ENCODE measurements at places on chromosomes 16 and 17.

- DNase-seq = no peak
Measured at GRCh38 chr17:45022655-45023339, 28.6 kb downstream of the DCAKD start.

- no peak for DNase-seq
Measured at GRCh38 chr17:40349477-40349894, 15.1 kb downstream of the GJD3 start.

DNA sequence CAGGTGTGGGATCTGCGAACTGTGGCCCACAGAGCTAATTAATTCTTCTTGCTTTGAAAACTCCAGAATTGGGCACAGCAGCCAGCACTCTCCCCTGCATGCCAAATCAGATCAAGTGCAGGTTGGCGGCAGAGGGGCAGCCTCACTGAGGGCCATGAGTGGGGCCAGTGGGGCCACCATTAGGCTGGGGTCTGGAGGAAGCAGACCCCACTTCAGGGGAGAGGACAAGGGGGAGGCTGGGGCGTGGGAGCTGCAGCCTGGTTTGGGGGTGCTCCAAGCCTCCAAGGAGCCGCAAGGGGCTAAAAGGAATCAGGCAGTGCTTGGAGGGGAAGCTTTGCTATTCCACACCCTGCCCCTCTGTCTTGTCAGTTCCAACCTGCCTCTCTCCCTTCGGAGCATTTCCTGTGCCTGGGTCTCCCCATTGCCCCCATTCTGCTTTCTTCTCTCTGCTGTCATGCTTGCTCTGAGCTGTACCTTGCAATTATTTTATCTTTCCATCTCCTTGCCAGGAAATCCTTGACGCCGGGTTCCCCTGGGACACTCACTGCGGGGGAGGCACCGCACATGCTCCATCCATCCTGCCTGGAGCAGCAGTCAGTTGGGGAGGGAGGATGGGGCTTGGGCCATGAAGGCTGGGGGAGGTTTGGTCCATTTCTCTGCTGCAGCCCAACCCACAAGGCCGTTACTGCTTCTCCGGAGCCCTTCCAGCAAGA is 3.3 kb upstream of the ABCC3 start:
- no peak for DNase-seq

GRCh38 chr16:65773301-65773874 is 593.1 kb upstream of the CDH5 start:
- no peak for DNase-seq

GRCh38 chr16:55849536-55849935 is 16.6 kb upstream of the CES1 start:
- no peak for DNase-seq

GRCh38 chr17:68777856-68778694 is 176.9 kb upstream of the FAM20A start:
- no peak for DNase-seq

DNA sequence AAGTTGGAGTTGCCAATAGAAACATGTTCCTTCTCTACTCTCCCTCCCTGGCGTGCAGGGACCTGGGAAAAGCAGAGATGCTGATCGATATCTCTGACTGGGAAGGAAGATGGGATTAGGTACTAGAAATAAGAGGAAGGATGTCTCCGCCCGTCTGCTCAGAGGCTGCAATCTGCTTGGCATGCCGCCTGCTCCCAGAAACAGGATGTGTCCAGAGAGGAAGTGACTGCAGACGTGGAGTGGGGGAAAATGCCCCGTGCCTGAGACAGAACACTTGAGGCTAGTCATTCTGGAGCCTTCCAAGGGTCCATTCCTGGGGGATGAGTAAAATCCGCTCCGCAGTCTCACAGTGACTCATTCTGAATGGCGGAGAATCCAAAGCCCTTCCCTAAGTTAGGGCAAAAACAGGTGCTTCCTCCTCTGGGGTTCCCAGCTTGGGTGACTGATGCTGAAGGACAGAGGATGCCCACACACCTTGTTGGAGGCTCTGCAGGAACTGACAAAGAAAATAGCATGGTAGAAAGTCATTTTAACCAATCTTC is 45.0 kb upstream of the SMURF2 start:
- DNase-seq = no peak

DNA sequence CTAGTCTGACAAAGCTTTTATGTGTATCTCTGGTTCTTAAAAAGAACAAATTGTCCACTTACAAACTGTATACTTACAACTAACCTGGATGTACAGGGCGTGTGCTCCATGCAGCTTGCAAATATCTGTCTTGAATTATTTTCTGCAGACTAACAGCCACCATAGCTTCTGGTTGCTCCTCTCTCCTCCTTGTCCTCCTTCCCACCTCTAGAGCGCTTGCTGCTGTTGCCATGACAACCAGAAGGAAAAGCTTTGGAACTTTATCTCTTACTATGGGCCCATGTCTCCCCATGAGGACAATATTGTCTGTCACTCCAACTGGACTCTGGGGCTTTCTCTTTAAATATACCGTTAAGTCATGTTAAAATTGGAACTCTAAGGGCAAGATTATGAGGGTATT is 71.5 kb upstream of the DHX40 start:
- no peak for DNase-seq

DNA sequence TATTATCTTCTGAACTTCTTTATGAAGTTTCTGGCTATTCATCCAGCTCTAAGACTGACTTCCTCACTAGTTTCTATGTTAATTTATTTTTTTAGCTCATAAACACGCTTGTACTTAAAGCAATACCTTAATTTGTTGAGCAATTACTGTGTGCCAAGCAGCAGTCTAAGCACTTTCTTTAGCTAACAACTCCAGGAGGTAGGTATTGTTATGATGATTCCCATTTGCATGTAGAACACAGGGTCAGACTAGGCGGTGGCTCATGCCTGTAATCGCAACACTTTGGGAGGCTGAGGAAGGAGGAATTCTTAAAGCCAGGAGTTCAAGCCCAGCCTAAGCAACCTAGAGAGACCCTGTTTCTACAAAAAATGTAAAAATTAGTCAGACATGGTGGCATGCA is 19.8 kb downstream of the DNAH3 start:
- DNase-seq = no peak

DNA sequence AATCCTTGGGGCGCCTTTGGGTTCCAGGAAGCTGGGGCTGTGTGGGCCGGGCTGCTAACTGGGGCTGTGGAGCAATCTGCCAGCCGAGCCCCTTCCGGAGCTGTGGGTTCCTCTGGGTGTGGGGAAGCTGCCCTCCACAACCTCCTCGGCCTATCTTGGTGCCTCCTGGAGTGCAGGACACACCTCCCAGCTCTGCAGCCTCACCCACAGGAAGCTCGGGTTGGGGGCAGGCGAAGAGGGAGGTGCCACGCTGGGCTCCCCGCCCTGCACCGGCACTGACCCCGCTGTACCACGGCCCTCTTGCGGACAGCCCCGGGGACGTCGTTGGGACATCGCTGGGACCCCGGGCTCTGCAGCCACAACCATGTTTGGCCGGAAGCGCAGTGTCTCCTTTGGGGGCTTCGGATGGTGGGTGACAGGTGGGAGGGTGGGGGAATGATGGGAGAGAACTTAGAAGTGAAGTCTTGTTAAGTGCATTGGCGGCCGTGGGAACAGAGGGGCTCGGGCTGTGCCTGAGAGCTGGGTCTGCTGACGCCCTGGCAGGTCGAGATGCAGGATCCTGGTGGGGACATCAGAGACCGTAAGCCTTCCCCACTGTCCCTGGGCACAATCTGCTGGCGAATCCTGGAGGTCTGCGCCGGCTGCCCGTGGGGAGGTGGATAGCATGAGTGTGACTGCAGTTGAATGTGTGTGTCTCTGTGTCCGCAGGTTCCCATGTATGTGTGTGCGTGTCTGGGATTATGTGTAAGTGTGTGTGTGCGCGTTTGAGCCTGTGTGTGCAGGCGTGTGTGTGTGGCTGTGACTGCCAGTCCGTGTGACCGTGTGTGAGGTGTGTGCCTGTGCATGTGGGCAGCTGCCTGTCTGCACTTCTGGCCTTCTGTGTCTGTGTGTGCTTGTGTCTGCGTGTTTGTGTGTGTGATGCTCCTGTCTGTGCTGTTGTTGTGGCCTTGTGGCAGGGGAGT is at the start of gene RAP1GAP2:
Gene RAP1GAP2, plus strand, starts transcription at position 275 of the 962 bp plus-strand sequence. Its CDS starts 90 bp downstream, at position 365.
- DNase-seq = peak; percentile 63

GRCh38 chr17:35542990-35543389 is 5.5 kb upstream of the SLFN12L start:
- no peak for DNase-seq

GRCh38 chr16:27723711-27724481 is 174.0 kb downstream of the KATNIP start:
- DNase-seq = no peak

DNA sequence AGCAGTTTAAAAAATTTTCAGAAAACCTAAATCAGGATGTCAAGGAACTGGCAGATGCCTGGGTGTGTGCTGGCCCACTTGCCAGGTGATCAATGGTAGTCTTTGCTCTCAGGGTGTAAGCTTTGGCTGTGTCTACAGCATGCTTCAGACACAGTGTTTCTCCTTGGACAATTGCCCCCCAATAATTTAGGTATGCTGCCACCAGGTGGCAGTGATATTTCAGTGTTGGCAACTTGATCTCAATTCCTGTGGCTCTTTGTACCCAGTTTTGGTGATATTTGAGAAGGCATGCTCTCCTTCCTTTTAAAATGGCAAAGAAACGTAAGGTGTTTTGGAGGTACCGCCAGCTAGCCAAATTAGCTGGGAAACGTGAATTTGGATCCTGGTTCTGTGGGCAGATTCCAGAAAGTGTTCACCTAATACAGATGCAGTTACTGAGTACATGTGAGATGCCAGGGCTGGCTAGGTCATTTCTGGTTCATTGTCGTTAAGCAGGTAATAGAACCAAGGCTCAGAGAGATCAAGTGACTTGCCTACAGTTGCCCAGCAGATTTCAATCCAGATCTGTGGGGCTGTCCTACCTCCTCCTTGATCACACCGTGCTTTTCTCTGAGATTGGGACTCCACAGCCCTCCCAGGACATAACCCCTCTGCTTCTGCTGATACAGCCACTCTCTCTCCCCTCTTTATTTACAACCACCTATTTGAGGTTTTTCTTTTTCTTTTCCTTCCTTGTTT is 155.6 kb upstream of the PLCG2 start:
- peak; percentile 67 for DNase-seq

- peak; percentile 58 for DNase-seq
Measured at GRCh38 chr16:71421911-71422310, 19.9 kb downstream of the TLE7 start.

GRCh38 chr16:66513111-66513723 is 36.7 kb downstream of the TK2 start:
- no peak for DNase-seq

DNA sequence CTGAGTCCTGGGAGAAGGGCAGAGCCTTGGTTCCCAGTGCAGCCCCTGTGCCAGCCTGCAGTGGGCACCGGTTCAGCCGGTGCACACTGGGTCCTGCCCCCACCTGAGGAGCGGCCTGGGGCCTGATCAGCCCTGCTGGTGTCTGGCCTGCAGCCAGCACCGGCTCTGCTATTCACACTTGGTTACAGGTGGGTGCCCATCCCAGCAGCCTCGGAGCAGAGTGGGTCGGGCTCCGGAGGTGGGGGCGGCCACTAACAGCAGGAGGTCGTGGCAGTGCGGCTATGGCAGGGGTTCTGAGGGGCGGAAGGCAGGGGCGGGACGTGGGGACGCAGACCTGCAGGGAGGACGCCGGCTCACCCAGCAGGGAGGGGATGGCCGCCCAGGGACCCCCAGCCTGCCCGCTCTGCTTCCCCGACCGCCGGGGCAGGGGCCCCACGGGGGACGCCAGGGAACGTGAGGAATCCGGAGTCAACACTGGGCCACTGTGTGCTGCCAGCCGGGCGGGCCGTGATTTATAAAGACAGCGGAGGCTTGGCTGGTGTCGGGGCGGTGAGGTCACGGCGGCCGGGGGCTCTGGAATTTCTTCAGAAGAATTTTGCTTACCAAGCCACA is 20.3 kb downstream of the METRNL start:
- DNase-seq = no peak

GRCh38 chr16:8963821-8964441 is at the start of gene USP7:
TSS of gene USP7 (minus strand) at chr16:8963906. CDS start at chr16:8963285, 621 bp downstream.
- peak; percentile 95 for DNase-seq

DNA sequence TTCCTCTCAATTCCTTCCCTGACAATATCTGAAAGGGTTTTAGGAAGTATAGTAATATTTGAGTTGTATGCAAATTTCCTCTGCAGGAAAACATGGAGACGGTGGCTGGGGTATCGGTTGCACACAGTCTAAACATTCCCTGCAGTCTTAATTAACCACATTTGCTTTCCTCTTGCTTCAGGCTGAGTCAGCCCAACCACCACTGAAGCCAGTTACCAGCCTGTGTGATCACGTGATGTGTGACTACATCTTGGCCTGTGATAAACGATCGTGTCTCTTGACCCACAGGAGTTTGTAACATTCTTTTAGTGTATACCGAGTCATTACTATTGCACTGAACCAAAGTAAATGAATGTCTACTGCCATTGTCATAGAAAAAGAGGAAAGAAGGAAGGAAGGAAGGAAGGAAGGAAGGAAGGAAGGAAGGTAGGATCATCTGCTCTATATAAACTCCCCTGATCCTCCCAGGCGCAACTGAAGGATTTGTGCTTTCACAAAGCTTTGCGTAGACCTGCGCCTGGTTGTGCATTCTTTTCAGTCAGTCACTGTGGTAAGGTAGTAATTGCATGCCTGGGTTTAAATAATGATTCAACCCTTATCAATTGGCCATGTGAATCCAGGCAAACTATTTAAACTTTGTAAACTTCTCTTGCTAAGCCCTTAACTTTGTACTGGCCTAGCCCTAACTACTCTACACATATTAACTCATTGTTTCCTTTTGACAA is 280.6 kb upstream of the SALL1 start:
- DNase-seq = no peak

- DNase-seq = no peak
Measured at GRCh38 chr16:57204675-57205074, 18.5 kb downstream of the RSPRY1 start.

DNA sequence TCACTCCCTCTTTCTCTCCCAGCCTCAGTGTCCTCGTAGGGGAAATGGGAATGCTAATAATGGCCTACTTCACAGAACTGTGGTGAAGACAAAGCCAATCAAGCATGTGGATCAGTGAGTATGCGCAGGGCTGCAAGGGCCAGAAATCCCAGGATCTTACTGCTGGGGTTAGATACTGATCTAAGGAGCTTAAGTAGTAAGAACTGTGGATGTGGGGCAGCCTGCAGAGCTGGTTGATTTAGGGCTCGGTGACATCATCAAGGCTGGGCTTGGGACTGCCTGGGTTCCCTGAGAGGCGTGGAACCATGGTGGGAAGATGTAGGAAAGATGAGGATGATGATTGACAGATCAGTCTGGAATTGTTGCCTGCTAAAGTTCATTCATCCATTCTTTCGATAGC is 25.6 kb downstream of the GOSR2 start:
- no peak for DNase-seq

GRCh38 chr16:87391324-87391949 is 699 bp upstream of the MAP1LC3B start:
- DNase-seq = peak; percentile 34
